ENCODE measurements at places on chromosomes 12 and 14.

GRCh38 chr14:89566180-89566579 lies 149.1 kb upstream of the FOXN3 start:
- no peak for DNase-seq

GRCh38 chr14:81418057-81418790 lies 18.1 kb upstream of the STON2 start:
- DNase-seq = no peak

- no peak for DNase-seq
Observed at GRCh38 chr14:69910871-69911270, 31.7 kb downstream of the SMOC1 start.

GRCh38 chr12:109716512-109717389 lies 3.1 kb downstream of the FAM222A start:
- no peak for DNase-seq

GRCh38 chr12:130164936-130165335 lies 2.7 kb downstream of the FZD10 start:
- DNase-seq = no peak

DNA sequence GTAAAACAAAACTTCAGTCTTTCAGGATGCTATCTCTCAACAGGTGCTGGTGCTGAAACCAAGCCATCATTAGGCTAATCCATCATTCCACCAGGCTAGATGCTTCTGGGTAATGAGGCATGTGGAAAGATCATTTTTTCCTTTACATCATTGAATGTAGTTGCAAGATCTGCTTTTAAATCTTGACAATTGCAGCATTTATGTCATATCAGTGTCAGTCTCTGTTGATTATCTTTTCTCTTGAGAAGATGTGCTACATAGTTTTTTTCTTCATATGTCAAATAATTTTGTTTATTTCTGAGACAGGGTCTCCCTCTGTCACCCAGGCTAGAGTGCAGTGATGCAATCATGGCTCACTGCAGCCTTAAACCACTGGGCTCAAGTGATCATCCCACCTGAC lies 16.2 kb upstream of the EXD2 start:
- DNase-seq = no peak

- no peak for DNase-seq
Observed at GRCh38 chr12:64611341-64612284, 1.3 kb downstream of the RASSF3 start.

DNA sequence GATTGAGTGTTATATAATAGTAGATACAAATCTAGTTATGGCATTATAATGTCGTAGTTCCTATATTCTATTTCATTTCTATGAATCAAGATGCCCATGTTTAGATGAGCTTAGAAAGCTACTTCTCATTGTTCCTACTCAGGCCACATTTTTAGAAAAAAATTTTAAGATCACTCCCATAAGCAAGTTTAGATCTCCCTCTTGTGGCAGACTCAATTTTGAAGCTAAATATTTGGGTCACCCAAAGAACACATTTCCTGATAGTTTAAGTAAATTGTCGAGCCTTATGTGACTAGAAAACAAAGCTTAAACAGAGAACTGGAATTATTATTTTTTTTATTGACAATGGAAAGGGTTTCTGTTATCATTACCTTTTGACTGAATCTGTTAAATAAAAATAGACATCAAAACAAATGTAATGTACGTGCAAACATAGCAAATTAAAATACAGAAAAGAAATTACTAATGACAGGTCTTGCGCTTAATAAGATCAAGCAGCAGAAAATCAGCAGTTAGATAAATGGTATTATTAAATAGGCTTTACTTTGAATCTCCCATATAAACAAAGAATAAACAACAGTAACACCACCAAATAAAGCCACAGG lies 180.2 kb downstream of the ACSS3 start:
- DNase-seq = no peak

DNA sequence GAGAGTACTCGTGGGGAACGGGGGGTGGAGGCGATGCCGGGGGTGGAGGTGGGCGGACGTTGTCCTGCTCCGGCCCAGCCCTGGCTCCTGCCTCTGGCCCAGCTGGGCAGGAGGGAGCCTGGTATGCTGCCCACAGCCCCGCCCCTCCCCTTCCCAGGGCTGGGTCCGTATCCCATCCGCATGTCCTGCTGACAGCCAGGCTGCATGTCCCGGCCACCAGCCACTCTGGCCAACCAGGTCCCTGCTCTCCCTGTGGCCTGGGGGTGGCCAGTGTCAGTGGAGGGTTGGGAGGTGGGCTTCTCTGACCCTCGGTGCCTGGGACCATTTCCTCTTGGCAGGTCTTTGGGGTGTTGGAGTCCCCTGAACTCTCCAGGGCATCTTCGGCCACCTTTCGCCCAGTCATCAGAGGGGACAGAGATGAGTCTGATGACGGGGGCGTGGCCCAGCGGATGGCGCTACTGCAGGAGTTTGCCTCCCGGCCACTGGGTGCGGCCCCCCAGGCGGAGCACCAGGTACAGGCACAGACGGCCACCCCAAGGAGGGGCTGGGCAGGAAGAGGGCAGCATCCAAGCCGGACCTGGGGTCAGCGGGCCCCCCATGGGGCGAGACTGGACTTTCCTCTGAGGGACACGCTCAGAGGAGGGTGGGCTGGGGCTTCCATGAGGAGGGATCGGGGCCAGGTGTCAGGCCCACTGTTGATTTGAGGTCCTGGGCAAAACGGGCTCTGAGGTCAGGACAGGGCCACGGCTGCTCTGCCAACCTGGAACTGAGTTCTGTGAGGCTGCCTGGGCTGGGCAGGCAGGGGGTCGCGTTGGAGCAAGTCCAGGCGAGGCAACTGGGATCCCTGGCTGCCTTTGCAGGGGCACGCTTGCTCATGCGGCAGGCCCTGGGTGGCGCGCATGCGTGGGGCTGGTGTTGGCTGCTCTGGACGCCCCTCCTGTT lies 20.2 kb downstream of the CEP170B start:
- DNase-seq = no peak

GRCh38 chr12:14066021-14066420 lies 84.6 kb upstream of the GRIN2B start:
- DNase-seq = no peak

- no peak for DNase-seq
Observed at GRCh38 chr14:103091041-103091882, 3.3 kb upstream of the EXOC3L4 start.

DNA sequence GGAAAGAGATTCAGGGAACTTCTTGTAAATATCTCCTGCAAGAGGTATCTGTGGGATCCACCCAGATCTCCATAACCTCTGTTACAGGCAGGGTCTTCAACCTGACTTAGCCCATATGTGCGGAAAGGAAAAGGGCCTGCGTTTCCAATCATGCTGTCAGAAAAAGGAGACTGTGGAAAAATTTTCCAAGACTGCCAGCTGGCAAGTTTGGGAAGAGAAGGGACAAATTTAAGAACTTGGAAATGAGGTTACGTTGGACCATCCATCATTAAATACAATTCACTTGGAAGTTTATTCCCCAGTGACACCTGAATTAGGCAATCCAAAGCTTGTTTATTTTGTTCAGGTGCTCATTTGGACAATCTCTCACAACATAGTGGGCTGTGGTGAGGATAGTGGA lies 13.9 kb downstream of the PTHLH start:
- DNase-seq = no peak

- no peak for DNase-seq
Observed at GRCh38 chr12:23617749-23618148, 331.7 kb downstream of the SOX5 start.
